Progenitor cell of endocrine pancreas (in vitro differentiated cells): ENCODE measurements at places on chromosomes 5 and 9. TPM values are rescaled to one million over a fixed set of nuclear protein-coding genes. Genes with fewer than 3 reads are reported as not detected.
A peak's percentile ranks its signal among the peaks of the same experiment; 100 is the strongest.

- no peak overlapping the region for H3K27ac ChIP-seq
- no peaks in the 10 kb centered on the region for H3K27me3 ChIP-seq
- no peak for DNase-seq
Measured at GRCh38 chr5:99449786-99450185, 521.0 kb upstream of the CHD1 start.

DNA sequence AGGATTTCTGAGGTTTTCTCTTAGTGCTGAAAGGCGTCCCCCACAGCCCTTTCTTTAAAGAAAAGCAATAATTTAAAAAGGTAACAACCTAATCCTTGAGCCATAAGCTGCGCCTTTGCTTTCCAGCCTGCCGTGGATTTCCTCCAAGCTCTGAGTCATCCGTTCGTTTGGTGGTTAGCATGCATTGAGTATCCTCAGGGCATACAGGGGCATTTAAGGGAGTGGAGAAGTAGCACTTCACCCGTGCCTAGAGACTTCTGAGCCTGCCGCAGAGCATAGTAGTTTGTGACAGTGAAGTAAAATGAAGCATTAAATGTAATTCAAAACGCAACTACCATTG lies 892 bp upstream of the TNC start:
- H3K27me3 ChIP-seq, result peaks cover 82% of the 10 kb centered on the region
- H3K4me1 ChIP-seq, result peaks cover 4% of the 10 kb centered on the region
- no peak for DNase-seq
- H3K36me3 ChIP-seq, result no peaks in the 10 kb centered on the region
- H3K27ac ChIP-seq, result no peak overlapping the region

- peaks cover 2% of the 10 kb centered on the region for H3K36me3 ChIP-seq
- H3K4me3 ChIP-seq, result no peak overlapping the region
- H3K27me3 ChIP-seq, result no peaks in the 10 kb centered on the region
- H3K27ac ChIP-seq, result no peak overlapping the region
Measured at GRCh38 chr9:115194216-115194615, 76.3 kb upstream of the TNC start.

Gene LPAR1
- total RNA-seq, result 16.2 and 17.4 TPM in 2 replicates

DNA sequence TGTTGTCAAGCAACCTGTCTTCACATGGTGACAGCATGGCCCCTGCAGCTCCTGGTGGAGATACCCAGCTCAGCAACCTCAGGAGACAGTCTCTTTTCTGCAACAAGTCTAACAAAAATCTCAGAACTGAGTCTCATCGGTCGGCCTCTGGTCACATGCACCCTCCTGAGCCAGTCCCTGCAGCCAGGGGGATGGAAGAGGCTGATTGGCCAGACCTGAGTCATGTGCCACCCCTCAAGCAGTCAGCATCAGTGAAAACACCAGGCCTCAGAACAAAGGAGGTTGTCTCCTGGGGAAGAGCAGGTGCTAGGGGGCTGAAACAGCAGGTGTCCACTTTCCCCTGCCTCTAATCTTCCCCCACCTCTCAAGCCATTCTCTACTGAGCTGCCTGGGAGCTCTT lies 54.4 kb downstream of the SMIM23 start:
- no peak overlapping the region for H3K4me3 ChIP-seq
- no peak overlapping the region for H3K27ac ChIP-seq
- peaks cover 2% of the 10 kb centered on the region for H3K4me1 ChIP-seq
- no peaks in the 10 kb centered on the region for H3K27me3 ChIP-seq
- DNase-seq, result no peak

Gene FOXD4
- total RNA-seq, result 0.50 and 0.58 TPM in 2 replicates

DNA sequence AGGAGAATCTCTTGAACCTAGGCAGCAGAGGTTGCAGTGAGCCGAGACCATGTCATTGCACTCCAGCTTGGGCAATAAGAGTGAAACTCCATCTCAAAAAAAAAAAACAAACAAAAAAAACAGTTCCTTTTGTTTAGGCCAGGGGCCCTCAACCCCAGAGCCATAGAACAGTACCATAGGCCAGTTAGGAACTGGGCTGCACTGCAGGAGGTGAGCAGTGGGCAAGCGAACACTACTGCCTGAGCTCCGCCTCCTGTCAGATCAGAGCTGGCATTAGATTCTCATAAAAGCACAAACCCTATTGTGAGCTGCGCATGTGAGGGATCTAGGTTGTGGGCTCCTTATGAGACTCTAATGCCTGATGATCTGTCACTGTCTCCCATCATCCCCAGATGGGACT lies 49.1 kb upstream of the SUB1 start:
- no peak overlapping the region for H3K27ac ChIP-seq
- H3K4me1 ChIP-seq, result no peaks in the 10 kb centered on the region
- H3K27me3 ChIP-seq, result no peaks in the 10 kb centered on the region
- H3K36me3 ChIP-seq, result no peaks in the 10 kb centered on the region

DNA sequence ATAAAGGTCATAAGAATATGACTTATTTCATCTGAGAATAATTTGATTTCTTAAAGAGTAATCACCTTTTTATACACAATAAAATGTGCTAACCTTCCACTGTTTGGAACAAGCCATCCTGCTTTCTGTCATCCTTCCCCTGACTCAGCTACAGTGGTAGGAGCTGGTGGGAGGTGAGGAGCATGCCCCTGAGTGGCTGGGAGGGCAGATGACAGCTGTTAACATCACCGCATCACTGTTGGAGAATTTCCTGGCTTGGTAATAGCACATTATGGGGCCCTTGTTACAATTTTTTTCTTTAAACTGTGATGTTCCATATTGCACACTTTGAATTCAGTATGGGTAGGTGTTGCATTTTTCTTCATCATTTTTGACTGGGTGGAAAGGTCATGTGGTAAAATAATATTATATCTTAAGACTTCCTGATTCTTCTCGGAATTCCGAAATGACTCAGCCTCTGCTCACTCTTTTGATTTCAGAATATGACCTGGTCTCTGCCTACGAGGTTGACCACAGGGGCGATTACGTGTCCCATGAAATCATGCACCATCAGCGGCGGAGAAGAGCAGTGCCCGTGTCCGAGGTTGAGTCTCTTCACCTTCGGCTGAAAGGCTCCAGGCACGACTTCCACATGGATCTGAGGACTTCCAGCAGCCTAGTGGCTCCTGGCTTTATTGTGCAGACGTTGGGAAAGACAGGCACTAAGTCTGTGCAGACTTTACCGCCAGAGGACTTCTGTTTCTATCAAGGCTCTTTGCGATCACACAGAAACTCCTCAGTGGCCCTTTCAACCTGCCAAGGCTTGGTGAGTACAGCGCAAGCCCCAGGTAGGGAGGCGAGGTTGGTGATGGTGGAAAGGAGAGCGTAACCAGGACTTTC lies 5.8 kb downstream of the ADAMTS16 start:
- peaks cover 66% of the 10 kb centered on the region for H3K36me3 ChIP-seq
- H3K27me3 ChIP-seq, result no peaks in the 10 kb centered on the region
- peak overlapping the region; percentile 82 for H3K27ac ChIP-seq

Gene APBA1
- total RNA-seq, result 1.8 and 1.9 TPM in 2 replicates

Gene PCDHB3
- 9.1 and 9.4 TPM in 2 replicates for total RNA-seq

DNA sequence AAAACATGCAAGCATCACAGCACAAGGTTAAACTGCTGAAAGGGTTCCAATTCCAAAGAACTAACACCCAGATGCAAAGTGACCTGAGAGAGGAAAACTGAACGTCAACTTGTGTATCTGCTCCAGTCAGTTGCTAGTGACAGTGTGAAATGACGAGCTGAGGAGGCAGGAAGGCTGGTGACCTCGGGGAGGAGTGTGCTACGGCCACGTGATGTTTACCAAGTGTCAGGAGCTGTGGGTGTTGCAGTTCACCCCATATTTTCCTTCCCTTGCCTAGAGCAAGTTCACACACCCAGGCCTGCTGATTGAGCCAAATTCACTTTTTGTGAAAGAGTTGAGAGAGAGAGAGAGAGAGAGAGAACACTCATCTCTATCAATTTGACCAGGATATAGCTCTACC lies 231.6 kb upstream of the ANKH start:
- no peaks in the 10 kb centered on the region for H3K36me3 ChIP-seq
- H3K4me3 ChIP-seq, result no peak overlapping the region
- no peak overlapping the region for H3K27ac ChIP-seq
- DNase-seq, result no peak
